ENCODE measurements at places on chromosomes 6 and 20.
A peak's percentile ranks its signal among the peaks of the same experiment; 100 is the strongest.

DNA sequence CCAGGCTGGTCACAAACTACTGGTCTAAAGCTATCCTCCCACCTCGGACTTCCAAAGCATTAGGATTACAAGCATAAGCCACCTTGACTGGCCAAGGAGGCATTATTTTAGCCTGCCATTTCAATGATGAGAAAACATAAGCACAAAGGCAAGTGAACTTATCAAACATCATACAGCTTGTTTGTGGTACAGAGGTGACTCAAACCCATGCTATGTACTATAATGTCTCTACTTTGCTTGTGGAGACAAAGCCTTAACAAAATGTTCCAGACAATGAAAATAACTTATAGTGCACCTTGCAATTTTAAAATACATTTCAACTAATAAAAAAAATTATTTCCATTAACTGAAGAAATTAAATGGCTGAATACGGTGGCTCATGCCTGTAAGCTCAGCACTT, 26.2 kb downstream of the HDAC2 start:
- DNase-seq = no peak

- DNase-seq = peak; percentile 83
Observed at GRCh38 chr6:132669690-132670291, 10.8 kb upstream of the TAAR1 start.

DNA sequence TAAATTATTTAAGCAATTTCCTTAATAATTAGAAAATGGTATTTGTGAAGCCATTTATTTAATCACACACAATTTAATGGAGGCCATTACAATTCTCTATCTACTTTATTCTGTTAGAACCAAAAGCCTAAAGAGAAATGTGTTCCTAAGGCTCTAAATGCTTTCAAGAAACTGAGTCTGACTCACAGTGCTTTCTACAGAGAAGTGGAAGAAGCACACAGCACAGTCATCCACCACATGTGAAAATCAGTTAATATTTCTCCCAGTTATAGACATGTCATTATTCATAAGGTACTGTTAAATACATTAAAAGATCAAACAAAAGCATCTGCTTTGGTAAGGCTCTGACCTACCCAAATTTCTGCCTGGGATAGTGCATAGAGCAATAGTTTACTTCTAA, 214.4 kb downstream of the ALDH8A1 start:
- no peak for DNase-seq

- peak; percentile 94 for DNase-seq
Observed at GRCh38 chr6:56955171-56956155, 556 bp downstream of the BEND6 start.

- no peak for DNase-seq
Observed at GRCh38 chr6:135382182-135382628, 115.3 kb downstream of the AHI1 start.

DNA sequence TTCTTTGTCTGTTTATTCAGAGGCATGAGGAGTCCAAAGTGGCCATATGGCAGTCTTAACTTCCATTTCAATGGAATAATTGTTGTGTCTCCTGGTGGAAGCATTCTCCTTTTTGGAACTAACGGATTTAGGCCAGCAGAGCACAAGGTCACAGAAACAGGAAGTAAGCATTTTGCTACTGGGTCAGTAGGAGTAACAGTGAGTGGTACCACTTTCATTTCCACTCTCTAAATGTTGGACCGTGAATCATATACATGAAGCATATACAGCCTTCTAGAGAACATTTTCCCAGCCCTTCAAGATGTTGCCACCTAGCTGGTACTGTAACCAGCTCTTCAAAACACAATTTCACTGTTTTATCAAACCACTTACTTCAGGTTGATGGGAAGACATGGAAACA, 182.8 kb downstream of the EYS start:
- DNase-seq = no peak

DNA sequence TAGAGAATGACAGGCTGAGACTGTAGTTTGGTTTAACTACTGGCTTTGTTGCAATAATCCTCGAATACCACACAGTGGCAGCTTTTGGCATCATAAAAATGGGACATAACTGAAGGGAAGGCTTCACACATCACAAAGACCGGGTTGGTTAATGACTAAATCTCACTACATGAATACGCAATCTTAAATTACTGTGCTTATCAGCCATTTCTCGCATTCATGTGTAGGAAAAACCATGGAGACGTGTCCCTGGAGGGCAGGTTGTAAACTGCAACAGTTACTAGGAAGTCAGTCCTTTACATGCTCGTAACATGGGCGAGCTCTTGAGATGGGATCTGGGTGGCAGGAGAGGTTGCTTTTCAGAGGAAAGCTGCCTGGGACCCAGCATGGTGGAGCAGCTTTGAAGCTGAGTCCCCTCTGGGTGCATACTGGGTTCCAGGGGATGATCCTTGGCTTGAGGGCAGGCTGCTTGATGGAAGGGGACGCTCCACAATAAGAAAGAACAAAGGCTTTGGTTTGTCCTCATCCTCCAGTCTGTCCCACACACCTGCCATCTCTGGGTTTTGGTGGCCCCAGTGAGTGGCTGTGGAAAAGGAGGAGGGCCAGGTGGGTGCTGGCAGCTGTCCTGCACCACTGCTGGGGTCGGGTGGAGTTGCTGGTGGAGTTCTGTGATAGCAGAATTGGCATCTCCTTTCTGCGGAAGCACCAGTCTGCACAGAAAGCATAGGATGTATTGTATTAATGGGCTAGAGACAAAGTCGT, 2.1 kb downstream of the RPS21 start:
- no peak for DNase-seq

DNA sequence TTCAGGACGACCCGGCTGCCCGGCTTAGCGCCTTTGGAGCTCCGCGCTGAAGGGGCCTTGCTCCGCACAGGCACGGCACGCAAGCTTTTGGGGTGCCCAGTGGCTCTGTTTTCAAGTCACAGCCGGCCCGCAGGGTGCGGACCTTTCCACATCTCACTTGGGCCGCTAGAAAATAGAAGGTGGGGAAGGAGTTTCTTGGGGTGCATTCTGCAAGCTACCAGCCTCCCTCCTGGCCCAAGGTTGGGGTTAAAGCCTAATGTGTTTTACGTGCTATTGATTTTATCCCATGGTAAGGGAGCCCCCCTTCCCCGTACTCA, 561 bp downstream of the KAT14 start:
- no peak for DNase-seq

- DNase-seq = peak; percentile 46
Observed at GRCh38 chr6:132969196-132969595, 154.8 kb downstream of the RPS12 start.
